ENCODE measurements at places on chromosomes 6 and 20. TPM values are rescaled to one million over a fixed set of nuclear protein-coding genes. Genes with fewer than 3 reads are reported as not detected.

GRCh38 chr6:160337991-160338390 is 10.2 kb upstream of the SLC22A3 start:
- DNase-seq, result no peak

DNA sequence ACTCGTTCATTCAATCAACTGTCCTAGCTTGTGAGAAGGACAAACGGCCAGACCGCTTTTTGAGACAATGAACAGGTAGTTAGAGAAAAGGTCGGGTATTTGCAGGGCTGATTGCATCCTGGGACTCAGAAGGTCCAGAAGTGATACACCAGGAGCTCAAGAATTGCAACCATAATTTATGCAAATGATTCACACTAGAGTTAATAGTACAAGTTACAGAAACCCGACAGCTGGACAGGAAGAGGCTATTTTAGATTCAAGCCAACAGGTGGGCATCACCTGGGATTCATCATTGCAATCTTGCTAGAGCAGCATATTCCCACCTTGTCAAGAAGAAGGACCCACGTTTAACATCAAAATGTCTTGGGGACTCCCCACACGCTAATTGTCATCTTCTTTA is 83.5 kb downstream of the TNFAIP3 start:
- DNase-seq, result no peak

DNA sequence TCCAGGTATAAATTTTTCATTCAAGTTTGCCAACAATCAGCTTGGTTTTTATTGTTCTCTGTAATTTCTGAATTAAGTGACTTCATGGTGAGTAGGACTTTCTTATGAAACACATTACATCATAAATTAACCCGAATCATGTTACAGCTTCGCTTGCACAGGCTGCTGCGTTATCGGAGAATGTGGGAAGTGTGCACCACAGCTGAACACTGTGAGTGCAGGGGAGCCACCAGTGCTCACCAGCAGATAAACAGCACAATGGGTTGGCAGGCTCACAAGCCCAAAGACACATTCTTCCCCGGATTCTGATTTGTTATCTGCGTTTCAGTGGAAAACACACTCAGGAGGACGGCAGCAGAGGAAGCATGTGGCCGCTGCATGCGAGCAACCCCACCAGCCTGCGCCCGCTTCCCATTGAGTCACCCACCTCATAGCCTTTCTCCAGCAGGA is 121.1 kb downstream of the GMDS start:
- DNase-seq, result no peak

- DNase-seq, result no peak
These were observed 142.3 kb upstream of the SLC22A16 start for GRCh38 chr6:110618591-110619267.

DNA sequence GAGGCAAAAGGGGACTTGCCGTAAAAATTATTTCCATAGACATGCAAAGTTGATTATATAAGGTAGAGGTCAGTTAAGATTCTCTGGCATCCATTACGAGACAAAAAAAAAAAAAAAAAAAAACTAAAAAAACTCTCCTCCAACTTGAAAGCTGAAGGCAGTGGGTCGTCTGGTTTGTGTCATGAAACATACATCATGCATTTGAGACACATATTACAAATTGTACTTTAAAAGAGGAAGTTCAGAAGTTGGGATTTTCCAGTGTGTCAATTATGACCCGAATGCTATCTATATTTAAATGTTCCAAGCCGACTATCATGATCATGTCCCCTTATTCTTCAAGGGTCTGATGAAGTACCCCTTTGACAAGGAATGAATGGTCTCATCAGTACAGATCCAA is 125.1 kb downstream of the ZNF217 start:
- DNase-seq, result no peak

Gene DEFB115
- total RNA-seq, result not detected

DNA sequence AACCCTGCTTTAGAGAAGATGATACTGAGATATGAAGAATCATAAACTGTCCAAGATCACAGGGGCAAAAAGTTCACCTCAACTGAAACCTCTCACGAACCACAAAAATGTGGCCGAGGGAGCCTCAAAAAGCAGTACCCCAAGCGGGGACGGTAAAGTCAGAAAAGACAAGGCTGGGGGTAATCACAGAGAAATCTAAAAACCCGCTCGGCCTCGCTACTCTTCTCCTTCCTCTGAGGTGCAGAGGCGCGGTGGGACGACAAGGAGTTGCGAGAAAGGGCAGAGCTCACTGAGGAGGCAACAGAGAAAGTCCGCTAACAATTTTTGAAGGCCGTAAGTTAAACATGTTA is 356 bp upstream of the IRAK1BP1 start:
- DNase-seq, result no peak

GRCh38 chr6:6736791-6737654 is 148.5 kb downstream of the LY86 start:
- peak; percentile 68 for DNase-seq

- no peak for DNase-seq
These were observed 186.9 kb downstream of the HIVEP2 start for GRCh38 chr6:142757852-142758628.

- DNase-seq, result no peak
These were observed 10.6 kb upstream of the STX16 start for GRCh38 chr20:58640446-58640845.

- DNase-seq, result no peak
These were observed 162.0 kb upstream of the STMND1 start for GRCh38 chr6:16939839-16940238.

DNA sequence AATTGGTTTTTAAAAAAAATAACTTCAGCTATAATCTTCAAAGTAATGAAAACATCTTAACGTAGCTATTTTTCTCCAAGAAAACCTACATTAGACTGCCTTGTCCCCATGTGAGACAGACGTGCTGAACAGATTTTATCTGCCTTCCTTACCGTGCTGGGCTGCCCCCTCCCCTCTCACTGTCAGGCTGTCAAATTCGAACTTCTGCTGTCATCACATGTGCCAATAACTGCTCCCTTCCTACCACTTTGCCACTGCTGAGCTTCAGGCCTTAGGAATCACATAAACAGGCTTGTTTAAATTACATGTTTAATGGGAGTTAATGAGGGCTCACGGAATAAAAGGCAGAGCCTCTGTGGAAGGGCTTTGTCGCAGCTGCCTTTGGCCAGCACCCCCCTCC is 77.0 kb upstream of the NHSL1 start:
- DNase-seq, result no peak

DNA sequence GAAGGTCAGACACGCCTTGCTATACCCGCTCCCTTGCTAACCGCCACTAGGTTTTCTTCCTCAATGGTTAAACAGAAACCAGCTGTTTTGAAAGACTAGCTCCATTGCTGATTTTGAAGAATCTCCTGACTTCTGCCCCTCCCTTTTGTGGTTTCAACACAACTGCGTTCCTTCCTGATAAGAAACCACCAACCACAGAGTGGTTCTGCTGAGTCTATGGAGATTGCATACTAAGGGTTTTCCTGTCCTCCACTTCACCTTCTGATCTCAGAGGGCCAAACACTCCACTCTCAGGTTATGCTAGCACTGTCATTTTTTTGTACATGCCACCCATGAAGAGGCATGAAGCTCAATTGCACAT is 207.9 kb downstream of the MYLK4 start:
- no peak for DNase-seq

Gene ENPP4
- total RNA-seq, result 12.5 TPM

Gene HLA-G
- not detected for total RNA-seq

- no peak for DNase-seq
These were observed 22.9 kb downstream of the ARHGAP18 start for GRCh38 chr6:129686941-129687627.

GRCh38 chr6:72913797-72914196 is 291.9 kb downstream of the KCNQ5 start:
- DNase-seq, result no peak

DNA sequence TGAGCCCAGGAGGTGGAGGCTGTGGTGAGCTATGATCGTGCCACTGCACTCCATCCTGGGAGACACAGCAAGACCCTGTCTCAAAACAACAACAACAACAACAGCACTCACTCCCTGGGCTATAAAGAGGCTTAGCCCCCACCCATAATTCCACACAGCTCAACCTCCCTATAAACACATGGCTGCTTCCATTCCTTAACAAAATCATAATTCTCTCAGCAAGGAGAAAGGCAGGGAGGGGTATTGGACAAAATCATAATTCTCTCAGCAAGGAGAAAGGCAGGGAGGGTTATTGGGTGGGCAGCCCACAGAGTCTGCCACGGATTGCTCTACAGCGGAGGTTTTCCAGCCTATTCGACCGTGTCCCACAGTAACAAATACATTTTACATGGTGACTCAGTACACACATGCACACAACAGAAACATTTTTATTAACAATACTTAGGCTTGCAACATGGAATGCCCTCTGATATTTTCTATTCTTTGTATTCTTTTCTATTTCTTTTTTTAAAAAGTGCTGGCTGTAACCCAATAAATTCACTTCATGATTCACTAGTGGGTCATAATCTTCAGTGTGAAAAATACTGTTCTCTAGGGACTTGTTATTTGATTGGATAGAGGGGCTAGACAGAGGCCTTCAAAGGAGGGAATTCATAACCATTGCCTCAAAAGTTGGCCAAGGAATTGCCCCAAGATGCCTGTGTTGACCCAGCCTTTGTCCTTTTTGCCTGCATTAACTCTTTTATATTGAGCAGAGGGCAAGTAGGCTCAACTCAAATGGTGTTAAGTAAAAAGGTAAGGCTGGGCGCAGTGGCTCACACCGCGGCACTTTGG is 50.6 kb upstream of the ZMYND8 start:
- no peak for DNase-seq

Gene TREML2
- not detected for total RNA-seq

Gene SLC22A23
- 42.0 TPM for total RNA-seq

- DNase-seq, result no peak
These were observed 24.5 kb downstream of the NCOA7 start for GRCh38 chr6:125815080-125815910.

- no peak for DNase-seq
These were observed 50.3 kb downstream of the UTRN start for GRCh38 chr6:144335311-144335861.

Gene FOXS1
- total RNA-seq, result 21.8 TPM

Gene SLPI
- 223 TPM for total RNA-seq

- DNase-seq, result no peak
These were observed 144.2 kb downstream of the TTLL2 start for GRCh38 chr6:167469101-167469500.

- DNase-seq, result no peak
These were observed 2.0 kb downstream of the BTBD9 start for GRCh38 chr6:38637756-38638155.

GRCh38 chr6:11748591-11749210 is 29.9 kb downstream of the ADTRP start:
- no peak for DNase-seq

DNA sequence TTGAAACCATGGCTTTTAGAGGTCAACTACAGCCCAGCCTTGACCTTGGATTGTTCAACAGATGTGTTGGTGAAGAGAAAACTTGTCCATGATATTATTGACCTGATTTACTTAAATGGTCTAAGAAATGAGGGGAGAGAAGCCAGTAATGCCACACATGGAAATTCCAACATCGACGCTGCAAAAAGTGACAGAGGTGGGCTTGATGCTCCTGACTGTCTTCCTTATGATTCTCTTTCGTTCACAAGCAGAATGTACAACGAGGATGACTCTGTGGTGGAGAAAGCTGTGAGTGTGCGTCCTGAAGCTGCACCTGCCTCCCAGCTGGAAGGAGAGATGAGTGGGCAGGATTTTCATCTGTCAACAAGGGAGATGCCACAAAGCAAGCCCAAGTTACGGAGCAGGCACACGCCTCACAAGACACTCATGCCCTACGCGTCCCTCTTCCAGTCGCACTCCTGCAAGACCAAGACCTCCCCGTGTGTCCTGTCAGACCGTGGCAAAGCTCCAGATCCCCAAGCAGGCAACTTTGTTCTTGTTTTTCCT is 16.2 kb downstream of the TTLL2 start:
- DNase-seq, result no peak
